ENCODE measurements at places on chromosomes 16 and 17.

- DNase-seq: no peak
Measured at GRCh38 chr16:78607465-78607864, 508.0 kb downstream of the WWOX start.

DNA sequence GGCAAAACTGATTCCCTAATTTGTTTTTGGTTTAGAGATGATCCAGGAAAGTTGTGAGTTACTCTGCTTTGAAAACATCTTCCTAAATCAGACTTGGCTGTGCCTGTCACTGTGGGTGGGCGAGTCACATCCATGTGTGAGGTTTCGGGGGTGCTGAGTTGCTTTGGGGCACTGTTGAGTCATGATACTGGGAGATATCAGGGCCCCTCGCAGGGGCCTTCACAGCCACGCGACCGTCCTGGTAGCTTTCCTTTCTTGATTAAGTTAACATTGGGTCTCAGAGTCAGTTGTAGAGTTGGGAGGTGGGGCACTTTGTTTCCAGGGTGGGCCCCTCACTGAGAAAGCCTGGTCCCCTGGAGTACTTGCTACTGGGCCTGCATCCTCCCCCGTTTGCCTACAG, 58.3 kb upstream of the LGALS9 start:
- no peak for DNase-seq

DNA sequence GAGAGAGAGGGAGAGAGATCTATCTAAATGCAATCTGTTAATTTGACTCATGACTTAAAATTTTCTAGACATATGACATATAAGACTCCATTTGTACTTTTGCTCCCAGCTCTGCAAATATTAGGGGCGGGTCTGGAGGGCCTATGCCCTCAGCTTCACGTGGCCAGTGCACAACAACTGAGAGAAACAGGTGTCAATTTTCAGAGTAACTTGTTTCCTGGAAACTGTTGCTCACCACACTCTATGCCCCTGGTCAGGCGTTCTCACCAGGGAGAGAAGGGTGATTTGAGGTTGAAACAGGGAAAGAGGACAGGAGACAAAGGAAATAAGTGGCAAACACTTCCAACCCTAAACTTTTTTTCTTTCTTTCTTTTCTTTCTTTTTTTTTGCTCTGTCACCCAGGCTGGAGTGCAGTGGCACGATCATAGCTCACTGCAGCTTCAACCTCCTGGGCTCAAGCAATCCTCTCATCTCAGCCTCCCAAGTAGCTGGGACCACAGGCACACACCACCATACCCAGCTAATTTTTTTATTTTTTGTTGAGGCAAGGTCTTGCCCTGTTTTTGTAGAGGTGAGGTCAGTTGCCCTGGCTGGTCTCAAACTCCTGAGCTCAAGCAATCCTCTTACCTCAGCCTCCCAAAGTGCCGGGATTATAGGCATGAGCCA, 270.0 kb downstream of the SLC39A11 start:
- no peak for DNase-seq

DNA sequence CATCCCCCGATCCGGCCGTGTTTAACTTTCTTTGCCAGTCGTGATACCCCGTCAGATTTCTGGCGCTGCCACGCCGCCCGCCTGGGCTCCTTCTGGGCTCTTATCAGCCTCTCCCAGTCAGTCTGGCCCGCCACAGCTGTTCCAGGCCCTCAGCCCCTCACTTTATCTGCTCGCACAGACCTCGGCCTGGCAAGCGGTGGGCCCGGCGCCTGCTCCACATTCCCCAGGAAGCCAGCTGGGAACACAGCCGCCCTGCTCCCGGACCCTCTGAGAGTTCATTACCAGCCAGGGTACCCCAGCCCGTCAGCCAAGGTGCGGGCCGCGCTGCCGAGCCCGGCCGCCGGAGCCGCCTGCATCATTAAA, 157.5 kb downstream of the ZNF423 start:
- DNase-seq: no peak

DNA sequence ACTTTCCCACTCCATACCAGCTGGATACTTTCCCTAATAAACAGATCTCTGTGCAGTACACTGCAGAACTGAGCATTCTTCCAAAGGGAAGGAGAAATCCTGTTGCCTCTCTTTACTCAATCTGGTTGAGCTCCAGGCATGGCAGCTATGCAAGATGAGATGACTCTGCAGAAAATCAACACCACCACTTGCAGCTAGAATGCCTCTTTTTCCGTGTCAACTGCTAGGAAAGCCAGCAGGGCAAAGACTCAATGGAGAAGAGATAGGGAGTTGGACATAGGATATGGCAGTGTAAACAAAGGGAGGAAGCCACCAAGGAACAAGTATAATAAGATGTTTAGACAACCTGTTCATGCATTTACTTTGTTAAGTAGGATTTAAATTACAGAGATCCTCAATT, 40.4 kb upstream of the CORO6 start:
- no peak for DNase-seq
